Astrocyte (in vitro differentiated cells and primary cell): ENCODE measurements at places on chromosomes 7 and 10.

GRCh38 chr10:58014436-58014835 lies 253.3 kb downstream of the IPMK start:
- DNase-seq, result no peak

DNA sequence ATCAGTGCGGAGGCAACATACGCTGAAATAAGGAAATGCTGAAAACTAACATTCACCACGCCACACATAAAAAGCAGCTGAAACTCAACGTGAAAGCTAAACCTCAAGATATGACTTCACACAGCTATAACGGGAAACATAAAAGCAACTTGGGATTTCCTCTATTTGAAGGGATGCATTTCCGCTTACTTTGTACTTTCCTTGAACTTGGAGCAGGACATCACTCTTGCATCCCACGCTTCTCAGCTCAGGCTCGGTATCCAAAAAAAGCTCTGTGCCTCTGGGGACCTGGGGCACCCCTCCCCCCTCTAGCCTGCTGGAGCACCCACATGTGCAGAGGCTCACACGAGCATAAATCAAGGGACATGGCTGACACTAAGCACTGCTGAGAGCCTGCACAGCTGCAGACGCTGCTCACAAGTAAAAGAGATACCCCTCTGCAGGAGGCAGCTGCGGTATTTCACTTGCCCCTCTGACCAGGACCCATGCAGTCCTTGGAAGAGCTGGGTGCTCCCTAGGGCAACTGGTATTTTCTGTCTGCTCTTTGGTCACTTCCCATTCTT lies 34.2 kb downstream of the PARD3 start:
- peak; percentile 49 for DNase-seq

- no peak for DNase-seq
Observed at GRCh38 chr10:128210215-128211063, 84.2 kb upstream of the MKI67 start.

GRCh38 chr7:77942431-77942830 lies 143.9 kb downstream of the PHTF2 start:
- no peak for DNase-seq

DNA sequence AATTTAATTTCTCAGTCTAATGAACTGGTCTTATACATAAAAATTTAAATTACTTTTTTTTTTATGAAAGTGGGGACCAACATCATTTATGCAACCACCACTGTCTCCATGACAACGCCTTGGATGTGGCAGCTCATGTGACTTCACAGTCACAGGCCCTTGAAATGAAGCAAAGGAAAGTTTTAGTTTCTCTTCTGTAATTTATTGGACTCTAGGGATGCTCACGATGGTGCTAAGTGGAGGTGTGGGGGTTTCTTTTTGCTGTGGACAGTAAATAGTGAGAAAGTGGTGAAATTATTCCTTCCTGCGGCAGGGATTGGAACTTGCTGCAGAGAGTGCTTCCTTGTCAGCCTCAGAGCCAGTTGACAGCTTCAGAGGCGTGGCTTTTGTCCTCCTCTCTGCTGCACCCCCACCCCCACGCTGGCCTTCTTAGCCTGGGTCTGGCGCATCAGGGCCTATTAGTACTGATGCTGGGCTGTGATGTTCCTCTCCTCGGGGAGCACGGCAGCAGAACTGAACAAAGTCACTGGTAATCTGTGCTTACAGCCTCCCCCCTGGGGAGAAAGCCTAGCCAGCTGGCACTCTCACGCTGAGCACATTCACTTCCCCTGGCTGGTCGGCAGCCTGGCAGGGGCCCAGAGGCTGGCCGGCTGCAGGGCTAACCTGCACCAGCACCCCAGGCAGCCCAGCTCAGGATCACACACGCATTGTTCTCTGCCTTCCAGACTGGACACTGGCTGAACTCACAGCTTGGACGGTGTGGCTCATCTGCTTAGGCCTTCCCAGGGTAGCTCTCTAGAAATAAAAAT lies 517.5 kb upstream of the GALNT17 start:
- DNase-seq, result peak; percentile 64

DNA sequence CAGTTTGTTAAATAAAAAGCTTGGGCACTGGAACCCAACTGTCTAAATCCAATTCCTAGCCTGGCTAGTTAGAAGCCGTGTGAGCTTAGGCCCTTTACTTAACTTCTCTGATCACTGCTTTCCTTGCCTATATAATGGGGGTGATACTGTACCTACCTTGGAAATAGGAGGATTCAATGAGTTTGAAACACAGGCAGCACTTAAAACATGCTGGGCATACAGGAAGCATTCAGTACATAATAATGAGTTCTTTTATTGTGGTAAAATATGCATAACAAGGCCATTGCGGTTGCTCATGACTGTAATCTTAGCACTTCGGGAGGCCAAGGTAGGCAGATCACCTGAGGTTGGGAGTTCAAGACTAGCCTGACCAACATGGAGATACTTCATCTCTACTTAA lies 47.4 kb upstream of the SEPHS1 start:
- no peak for DNase-seq

GRCh38 chr10:119940487-119940886 lies 48.0 kb downstream of the SEC23IP start:
- DNase-seq, result peak; percentile 47

GRCh38 chr7:78620920-78621319 lies 822.3 kb downstream of the PHTF2 start:
- peak; percentile 3 for DNase-seq
